NCI-H446 treated with DMSO at 0.1 percent for 48 hours (cell line): ENCODE measurements at places on chromosomes 5 and 9.

GRCh38 chr5:76106149-76106548 lies 23.0 kb downstream of the SV2C start:
- no peak for DNase-seq

DNA sequence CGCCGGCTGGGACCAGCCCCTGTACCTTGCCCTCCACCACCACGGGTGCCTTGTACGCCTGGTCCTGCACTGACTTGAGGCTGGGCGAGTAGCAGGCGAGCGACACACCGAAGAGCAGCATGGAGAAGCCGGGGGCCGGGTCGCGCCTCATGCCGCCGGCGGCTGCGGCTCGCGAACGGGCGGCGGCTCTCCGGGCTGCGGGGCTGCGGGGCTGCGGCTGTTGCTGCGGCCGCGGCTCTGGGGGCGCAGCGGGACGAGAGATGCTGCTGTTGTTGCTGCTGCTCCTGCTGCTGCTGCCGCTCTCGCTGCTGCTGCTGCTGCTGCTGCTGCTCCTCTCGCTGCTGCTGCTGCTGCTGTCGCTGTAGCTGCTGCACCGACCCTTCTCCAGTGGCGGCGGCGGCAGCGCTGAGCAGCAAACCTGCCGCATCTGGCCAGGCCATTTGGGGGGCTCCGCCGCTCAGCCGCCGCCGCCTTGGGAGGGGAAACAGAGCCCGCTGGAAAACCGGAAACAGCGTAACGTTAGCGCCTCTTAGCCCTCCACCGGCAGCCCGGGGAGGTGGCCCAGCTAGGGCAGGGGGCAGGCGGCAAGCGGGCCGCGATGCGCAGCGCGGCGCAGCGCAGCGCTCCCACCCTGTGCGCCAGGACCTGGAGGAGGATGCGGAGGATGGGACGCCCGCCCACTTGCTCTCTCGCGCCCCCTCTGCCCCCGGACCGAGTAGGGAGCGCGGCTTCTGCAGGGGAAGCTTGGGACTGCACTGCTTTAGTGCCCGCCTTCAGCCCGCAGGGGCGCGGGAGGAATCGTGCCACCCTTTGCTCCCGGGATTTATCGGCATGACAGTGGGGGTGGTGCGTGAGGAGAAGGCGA lies at the start of gene NRG2:
TSS of gene NRG2 (minus strand) at position 657 of the 865 bp plus-strand sequence.
- DNase-seq, result no peak

DNA sequence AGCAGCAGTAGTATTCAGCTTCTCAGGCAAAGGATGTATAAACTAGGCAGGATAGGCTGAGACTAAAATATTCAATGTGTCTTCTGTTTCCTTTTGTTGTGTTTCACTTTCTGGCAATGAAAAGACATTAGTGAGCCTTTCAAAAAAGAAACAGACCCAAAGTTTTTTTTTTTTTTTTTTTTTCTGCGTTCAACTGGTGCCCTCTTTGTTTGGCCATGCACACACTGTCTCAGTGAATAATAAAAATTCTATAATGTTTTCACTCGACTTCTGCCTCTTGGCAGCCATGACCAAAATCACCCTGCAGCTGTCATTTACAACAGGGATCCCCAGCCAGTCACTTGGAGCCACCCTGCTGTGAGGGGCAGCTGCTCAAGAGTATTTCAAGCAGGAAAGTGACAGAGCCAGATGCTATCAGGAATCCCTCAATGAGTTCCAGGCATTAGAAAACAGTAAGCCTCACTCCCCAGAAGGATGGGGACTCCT lies 44.0 kb upstream of the MAN2A1 start:
- DNase-seq, result peak; percentile 99

- DNase-seq, result no peak
Measured at GRCh38 chr5:66757219-66757833, 161.1 kb downstream of the MAST4 start.

- DNase-seq, result no peak
Measured at GRCh38 chr5:4977416-4978110, 162.6 kb upstream of the ADAMTS16 start.

DNA sequence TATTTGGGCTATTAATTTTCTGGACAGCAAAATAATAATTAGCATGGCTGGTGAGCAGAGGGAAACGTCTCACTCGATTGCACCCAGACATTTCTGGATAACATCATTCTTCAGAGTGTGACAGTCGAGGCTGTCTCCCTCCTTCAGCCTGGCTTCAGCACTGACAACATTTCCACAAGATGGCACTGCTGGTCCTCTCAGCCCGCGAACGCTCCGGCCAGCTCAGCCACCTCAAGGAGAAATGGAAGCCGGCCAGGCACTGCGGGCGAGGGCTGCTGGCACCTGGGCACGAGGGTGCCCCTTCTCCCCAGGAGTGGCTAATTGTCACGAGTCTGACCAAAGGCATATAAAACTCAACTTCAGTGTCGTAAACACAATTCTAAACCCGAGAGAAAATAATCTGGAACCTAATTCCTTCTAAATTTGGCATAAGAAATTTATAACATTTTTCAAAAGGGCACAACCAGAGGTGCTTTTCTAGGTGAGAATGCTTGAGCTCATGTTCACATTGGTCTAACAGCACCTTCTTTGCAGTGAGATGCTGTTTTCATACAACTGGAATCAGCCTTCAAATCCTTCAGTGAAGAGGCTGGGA lies 65.9 kb downstream of the DAP start:
- DNase-seq, result peak; percentile 72

DNA sequence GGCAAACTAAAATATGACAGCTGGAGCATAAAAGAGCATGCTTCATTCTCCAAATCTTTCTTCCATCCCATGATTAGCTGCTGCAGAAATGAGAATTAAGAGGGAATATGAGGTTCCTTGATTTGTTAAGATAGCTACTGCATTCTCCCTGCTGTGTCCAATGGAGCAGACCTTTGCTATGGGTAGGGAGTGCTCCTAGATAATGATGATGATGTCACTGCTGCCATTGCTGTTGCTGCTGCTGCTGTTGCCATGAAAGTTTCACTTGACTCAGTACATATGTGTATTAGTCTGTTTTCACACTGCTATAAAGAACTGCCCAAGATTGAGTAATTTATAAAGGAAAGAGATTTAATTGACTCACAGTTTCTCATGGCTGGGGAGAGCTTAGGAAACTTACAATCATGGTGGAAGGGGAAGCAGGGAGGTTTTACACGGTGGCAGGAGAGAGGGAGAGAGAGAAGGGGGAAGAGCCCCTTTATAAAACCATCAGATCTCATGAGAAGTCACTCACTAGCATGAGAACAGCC lies 128.9 kb downstream of the INSYN2B start:
- no peak for DNase-seq

GRCh38 chr9:112556497-112557442 lies 70.1 kb downstream of the KIAA1958 start:
- no peak for DNase-seq

DNA sequence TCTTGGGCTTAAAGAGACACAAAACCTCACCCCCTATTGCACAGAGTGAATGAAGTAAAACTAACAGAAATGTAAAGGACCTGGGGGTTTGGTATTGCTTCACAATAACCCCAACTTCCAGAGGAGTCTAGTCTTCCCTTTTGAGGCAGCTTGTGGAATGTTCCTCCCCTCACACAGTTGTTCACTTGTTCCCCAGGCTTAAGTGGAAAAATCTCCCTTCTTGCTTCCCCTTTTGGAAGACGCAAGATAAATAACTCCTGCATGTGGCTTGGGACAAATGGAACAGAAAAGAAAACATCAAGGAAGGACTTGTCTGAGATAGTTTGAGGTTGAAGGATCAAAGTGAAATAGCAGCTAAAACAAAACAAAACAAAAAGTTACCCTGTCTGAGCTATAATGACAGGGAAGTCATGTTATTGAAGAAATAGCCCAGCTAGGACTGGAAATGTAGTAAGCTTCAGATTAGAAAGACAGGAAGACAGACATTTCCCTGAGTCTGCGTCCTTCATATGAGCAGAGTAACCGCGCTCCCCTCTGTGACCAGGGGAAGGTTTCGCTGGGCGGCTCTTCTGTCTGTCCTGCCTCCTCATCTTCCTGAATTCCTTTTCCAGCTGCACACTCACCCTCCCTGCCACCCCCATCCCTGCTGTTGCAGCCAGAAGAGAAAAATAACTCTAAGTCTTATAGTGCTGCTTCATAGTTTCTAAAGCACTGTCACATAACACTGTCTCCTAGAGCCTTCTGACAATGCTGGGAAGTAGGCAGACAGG lies 8.8 kb downstream of the SPARC start:
- DNase-seq, result no peak

DNA sequence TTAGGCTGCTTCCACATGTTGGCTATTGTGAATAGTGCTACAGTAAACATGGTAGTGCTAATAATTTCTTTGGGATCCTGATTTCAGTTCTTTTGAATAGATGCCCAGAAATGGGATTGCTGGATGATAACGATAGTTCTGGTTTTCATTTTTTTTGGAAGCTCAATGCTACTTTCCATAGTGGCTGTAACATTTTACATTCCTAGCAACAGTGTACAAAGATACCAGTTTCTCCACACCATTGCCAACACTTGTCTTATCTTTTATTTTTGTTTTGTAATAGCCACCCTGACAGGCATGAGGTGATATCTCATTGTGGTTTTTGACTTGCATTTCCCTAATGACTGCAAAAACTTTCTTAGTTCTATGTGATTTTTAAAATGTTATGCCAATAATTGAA lies 68.8 kb upstream of the LRRC70 start:
- no peak for DNase-seq

DNA sequence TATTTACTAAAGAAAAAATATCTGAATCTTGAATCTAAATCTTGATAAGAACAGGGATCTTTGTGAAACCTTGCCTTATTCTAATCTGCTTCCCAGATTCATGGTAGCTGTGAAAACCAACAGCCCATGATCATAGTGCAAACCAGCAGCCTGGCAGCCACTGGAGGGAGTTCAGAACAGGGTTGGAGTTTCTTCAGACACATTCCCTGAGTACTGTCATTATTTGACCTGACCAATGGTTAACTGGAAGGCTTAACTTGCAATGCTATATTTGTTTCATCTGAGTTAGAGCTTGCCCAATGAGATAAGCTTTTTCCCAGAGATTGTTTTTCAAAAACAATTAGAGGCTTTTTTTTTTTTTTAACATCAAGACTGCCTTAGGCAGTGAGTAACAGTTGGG lies 47.8 kb downstream of the LOX start:
- no peak for DNase-seq

GRCh38 chr5:25500635-25501034 lies 855.9 kb upstream of the CDH10 start:
- no peak for DNase-seq

GRCh38 chr5:11273180-11273903 lies 512.3 kb upstream of the DAP start:
- DNase-seq, result no peak

- no peak for DNase-seq
Measured at GRCh38 chr9:112858005-112858404, 32.7 kb downstream of the SLC46A2 start.

DNA sequence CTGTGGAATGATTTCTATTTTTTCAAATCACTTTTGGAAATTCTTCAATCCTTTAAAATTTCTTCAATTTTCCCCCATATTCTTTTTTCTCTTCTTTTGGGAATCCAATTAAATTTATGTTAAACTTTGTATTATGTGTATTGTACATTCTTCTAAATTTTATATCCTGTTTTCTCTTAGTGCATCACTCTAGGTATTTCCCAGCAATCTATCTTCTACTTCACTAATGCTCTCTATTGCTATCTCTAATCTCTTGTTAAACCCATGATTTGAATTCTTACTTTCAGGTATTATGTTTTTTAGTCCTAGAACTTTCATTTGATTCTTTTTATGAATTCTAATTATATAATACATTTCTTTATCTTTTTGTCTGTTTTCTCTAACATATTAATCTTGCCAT lies 23.4 kb upstream of the SLC24A2 start:
- DNase-seq, result no peak

GRCh38 chr9:64773491-64773931 lies 511.5 kb downstream of the FOXD4L5 start:
- DNase-seq, result no peak

GRCh38 chr5:123535648-123536047 lies 23.7 kb downstream of the CSNK1G3 start:
- DNase-seq, result no peak

- no peak for DNase-seq
Measured at GRCh38 chr5:93911609-93912008, 170.2 kb upstream of the POU5F2 start.

DNA sequence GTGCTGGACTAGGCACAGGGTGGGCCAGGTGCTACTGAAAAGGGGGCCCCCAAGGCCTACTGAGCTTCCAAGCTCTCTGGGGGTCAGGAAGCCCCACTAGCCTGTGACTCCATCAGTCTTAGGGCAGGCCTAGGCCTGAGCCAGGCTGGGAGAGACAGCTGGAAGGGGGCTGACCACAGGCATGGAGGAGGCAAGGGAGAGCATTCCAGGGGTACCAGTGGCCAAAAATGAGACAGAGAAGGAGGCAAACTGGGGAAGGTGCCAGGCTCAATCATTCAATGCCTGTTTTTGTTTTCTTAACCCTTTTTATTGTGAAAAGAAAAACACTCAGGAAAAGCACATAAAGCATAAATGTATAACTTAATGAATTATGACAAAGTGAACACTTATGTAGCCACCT lies 26.2 kb upstream of the TCF7 start:
- no peak for DNase-seq

DNA sequence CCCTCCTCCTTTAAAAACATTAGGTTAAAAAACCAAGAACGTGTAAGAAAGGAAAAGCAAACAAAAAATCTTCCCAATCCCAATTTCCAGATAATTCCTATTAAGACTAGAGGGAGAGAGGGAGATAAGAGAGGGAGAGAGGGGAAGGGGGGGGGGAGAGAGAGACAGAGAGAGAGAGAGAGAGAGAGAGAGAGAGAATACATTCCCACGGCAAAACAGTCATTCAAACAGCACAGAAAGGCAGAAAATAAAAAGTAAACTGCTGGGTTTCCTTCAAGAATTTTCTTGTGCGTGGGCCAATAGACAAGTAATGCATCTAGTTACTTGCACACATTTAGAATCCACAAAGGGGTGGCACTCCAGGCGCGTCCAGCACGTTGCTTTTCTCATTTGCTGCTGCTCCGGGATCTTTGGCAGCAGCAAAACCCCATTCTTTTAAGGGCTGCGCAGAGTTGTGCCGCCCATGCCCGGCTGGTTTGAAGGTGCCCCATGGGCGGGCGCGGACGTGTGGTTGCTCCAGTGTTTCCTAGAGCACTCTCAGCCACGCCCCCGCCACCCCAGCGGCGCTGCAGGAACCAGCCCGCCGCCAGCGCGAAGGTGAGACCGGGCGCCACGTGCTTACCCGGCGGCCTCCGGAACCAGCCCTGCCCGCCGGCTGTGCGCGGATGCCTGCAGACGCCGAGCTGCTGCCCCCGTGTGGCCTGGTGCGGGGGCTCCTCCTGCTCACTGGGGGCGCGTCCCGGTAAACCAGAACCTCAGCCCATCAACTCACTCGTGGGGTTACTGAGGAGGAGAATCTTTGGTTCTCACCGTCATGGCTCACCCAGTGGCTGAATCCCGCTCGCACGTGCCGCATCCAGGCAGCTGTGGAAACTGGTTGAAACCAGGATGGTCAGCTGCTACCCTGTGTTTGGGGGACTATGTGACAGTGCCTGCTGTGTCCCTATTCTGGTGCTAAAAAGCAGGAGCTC lies 44.6 kb downstream of the STC2 start:
- DNase-seq, result peak; percentile 28

- no peak for DNase-seq
Measured at GRCh38 chr9:32344551-32345182, 39.8 kb upstream of the ACO1 start.

- no peak for DNase-seq
Measured at GRCh38 chr9:126164796-126165525, 161.7 kb upstream of the MVB12B start.
